ENCODE measurements at places on chromosomes 11 and 22. TPM values are rescaled to one million over a fixed set of nuclear protein-coding genes. Genes with fewer than 3 reads are reported as not detected.

The ISX gene
- not detected for polyA plus RNA-seq

The SPDYC gene
- polyA plus RNA-seq, result not detected

The SULT4A1 gene
- polyA plus RNA-seq, result 3.5 TPM

The OR2AT4 gene
- polyA plus RNA-seq, result 0.06 TPM

The PMM1 gene
- polyA plus RNA-seq, result 31.6 TPM

The ZNF280B gene
- 7.6 TPM for polyA plus RNA-seq

The TEX12 gene
- 0.23 TPM for polyA plus RNA-seq

The PRRG4 gene
- polyA plus RNA-seq, result 0.36 TPM

The LARGE2 gene
- polyA plus RNA-seq, result 0.44 TPM

The HPX gene
- 2.2 TPM for polyA plus RNA-seq

DNA sequence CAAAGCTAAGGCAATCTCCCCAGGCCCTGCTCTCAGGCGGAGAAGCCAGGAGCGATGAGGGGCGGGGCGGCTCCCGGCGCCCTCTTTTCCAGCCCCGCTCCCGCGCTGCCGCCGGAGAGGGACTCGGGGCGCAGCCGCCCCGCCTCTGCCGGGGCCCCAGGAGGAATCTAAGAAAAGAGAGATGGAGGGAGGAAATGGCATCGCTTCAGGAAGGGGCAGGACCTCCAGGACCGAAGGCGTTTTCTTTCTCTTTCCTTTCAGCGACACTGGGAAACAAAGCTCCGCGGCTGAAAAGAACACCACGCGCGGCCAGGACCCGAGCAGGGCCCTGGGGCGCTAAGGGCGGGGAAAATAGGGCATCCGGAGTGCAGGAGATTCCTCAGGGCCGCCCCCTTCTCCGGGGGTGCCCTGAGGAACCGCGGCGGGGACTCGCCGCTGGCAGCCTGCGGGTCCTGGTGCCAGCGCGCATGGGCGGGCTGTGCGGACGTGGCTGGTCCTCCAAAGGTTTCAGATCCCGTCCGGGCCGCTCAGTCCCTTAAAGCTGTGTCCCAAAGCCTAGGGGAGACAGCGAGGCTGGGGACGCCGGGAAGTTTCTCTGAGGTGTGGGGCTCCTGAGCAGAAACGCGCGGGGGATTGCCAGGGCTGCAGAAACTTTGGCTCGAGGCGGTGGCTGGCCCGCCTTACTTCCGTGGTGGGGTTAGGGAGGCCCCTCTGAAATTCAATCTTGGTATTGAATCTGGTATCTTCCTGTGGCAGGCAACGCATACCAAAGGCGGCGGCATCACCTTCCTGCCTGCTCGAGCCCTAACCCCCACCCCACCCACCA is 2.8 kb upstream of the BSX start:
- no peak for DNase-seq

DNA sequence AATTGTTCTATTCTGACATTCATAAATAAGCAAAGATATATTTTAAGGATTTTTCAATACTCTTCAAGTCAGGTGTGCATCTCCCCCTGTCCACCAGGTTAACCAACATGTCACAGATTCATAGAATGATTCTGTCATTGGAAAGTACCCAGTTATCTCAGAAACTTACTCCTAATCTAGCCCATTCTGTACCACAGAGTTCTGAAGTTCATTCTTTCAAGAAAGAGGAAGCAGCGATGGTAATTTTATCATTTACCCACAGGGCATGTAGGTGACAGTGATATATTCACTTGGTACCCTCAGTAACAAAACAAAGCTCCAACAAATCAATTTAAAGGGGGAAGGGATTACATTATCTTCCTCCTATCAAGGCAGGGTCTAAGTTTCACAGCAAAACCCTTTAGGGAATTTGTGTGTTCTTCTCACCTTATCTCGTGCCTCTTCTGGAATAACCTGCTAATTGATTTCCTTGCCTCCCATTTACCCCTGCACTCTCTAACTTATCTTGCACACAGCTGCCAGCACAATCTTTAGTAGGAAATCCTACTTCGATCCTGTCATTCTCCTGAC is 19.0 kb upstream of the MPPED2 start:
- DNase-seq, result no peak

GRCh38 chr22:36197514-36198146 is 4.0 kb downstream of the APOL4 start:
- peak; percentile 53 for DNase-seq

DNA sequence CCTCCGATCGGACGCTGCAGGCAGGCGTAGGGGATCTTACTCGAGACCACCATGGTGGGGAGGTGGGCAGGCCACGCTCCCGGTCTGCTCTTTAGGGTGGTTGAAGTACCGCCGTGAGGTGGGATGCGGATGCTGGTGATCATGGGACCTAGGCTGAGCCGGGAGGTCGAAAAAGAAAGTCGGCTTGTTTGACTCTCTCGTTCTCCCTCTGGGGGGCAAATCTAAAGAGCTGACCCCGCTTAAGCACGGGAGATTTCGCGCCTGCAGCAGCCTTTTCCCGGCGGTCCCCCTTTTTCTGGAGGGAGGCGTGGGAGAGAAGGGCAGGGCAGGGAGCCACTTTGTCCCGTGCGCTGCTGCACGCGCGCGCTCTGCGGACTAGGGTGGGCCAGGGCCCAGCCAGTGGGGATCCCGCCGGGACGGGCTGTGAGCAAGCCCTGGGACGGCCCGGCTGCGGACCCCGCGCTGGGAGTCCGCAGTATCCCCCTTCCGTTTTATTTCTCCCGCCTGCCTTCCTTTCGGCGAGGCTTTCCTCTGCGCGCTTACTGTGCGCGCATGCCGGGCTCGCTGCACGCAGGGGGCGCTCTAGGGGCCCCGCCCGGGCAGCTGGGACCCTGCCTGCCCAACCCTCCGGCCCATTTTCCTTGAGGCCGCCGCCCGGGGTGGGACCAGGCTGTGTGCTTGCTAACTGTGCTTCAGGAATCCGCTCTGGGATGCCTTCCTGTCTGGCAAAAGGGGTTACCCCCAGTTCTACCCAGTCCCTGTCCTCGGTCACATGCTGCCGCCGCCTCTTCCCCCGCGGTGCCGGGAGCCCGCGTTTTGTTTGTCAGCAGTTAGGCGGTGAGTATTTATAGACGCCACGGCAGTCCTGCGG is 81.0 kb downstream of the PRR5L start:
- DNase-seq, result peak; percentile 59

DNA sequence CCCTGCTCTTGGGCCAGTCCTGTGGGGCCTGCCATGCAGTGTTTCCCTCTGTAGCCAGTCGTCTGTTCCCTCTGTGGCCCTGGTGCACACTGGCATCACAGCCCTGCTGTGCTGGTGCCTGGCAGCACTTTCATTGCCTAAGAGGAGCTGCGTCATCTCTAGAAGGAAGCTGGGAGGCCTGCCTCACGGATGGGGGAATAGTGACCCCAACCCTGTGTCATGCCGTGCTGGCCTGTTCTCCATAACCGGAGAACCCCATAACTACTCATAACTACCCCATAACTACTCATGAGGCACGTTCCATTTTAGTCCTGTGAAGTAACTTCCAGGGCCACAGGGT is 14.0 kb downstream of the RAB36 start:
- DNase-seq, result no peak

GRCh38 chr11:73188301-73188700 is 29.8 kb upstream of the P2RY2 start:
- DNase-seq, result no peak

GRCh38 chr11:61895046-61895717 is 3.8 kb upstream of the FADS3 start:
- no peak for DNase-seq

- no peak for DNase-seq
Observed at GRCh38 chr11:66718320-66718971, 10.6 kb downstream of the SPTBN2 start.

GRCh38 chr11:77056814-77057402 is 9.9 kb upstream of the CAPN5 start:
- no peak for DNase-seq

GRCh38 chr11:65739022-65739421 is 18.4 kb upstream of the RNASEH2C start:
- DNase-seq, result no peak

- peak; percentile 64 for DNase-seq
Observed at GRCh38 chr11:30984442-30984816, 385.1 kb downstream of the DCDC1 start.

DNA sequence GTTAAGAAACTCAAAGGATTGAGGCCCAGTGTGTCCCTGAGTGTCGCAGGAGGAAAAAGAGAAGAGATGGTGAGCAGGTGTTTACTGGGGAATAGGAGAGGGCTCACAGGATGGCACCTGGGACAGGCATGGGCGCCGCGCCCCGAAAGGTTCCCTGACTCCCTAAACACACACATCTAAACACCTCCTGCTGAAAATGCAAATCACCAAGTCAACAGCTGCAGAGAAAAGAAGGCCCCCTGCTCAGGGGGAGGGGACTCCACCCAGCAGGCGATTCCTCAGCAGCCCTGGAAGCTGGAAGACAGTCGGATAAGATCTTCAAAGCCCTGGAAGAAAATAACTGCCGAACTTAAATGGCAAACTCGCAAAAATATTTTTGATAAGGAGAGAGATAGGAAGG is 377.2 kb downstream of the BRD1 start:
- DNase-seq, result no peak

DNA sequence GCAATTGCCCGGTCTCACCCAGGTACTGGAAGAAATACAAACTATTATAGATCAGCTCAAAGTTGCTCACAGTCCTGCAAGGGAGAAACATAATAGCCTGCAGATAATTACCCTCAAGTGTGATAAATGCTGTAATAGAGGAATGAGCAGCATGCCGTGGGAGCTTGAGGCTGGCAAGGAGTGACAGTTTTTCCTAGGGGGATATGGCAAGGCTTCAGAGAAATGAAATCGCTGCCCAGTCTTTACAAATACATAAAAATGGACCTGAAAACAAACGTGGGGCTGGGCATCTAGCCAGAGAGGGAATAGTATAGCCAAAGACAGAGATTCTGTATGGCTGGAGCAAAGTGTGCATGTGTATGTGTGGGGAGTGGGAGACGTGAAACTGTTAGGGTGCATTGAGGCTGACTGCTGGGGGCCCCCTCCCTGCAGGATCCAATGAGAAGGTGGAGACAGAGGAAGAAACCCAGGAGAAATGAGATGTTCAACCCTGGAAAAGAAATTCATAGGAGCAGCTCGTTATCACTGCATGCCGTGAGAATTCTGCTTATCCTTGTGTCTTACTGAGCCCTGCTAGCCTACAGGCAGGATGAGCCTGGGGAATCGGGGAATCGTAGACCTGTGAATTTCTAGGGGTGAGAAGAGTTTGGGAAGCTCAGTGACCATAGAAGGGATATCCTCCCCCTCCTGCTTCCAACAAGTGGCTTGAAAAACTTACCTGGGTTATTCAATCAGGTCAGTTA is 167.0 kb downstream of the LDLRAD3 start:
- no peak for DNase-seq

GRCh38 chr22:22431271-22432220 is 77.0 kb downstream of the ZNF280B start:
- peak; percentile 26 for DNase-seq

GRCh38 chr11:65170058-65170534 is at the start of gene SPDYC:
TSS of gene SPDYC (plus strand) at chr11:65170233. CDS start at chr11:65171358, 1,125 bp downstream.
- no peak for DNase-seq

DNA sequence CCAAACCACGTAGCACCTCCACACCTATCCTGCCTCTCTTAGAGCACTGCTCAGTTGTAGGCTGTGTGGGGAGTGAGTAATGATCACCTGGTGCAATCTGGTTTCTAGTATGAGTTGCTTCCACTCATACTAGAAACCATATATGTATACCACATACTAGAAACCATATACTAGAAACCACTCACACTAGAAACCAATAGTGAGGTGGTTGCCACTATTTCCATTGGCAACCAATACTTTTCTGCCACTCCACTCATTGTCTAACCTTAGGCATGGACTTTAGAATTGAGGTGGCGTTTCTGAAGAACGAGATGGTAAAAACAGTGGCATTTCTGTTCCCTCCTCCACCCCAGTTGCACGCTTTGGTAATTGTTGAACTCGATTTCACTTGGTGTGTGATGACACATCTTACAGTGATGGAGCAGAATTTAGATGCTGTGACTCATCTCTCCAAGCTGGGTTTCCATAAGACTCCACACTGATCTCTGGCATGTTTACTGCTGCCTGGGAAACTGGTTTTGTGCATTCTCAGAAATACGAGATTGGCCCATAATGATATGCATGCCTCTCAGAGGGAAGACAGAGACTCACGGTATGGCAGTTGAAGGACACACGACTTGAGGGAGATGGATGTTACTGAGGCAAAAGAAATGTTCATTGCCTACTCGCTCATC is 82.9 kb downstream of the KIRREL3 start:
- DNase-seq, result no peak

DNA sequence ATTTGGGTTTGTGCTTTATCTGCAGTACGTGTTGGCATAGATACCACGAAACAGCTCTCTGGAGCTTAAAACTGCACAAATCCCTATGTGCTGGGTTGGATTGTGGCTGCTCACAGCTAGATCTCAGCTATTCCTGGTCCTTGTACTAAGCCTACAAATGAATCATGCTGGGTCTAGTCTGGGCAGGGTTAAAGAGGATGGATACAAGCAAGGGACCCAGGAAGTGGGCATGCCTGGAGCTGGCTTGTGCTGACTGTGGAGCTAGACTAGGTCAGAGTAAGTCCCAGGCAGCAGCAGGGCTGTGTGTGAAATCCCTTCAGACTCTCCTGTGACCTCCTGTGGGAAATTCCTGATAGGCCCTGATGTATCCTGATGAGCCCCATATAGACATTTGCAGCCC is 3.9 kb upstream of the E2F8 start:
- DNase-seq, result no peak

DNA sequence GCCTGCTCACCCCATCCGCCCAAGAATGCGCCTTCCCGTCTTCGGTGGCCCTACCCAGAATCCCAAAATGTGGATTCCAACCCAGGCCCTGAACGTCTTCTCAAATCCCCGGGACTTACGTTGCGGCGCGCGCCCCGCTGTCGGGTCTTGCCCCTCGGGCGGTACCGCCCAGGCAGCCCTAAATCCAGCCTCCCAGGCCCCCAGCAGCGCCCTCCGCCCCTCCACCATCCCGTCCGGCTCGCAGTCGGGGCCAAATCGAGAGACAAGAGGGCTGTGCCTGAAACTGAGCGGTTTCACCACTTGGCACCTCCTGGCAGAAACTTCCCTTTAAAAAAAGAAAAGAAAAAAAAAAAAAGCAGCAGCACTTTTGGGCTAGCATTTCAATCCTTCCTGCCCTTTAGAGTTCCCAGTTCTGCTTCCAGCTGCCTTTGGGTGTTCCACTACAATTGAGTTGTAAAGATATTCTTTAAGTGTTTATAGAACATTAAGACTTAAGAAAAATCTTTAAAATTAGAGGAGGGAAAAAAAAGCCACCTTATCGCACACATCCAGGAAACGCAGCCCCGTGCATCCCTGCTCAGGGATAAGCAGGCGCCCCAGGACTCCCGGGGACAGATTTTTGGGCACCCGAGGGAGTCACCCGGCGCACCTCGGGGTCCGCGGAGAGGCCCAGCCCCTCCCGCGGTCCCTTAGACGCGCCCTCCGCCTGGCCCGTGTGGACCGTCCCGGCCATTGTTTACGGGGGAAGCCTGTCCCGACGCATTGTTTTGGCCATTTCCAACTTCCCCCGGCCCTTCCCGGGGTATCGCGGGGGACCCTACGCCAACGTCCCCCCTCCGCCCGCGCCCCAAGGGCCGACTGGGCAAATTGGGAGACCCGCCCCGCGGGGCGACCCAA is 57.6 kb downstream of the KCNJ4 start:
- DNase-seq, result no peak

DNA sequence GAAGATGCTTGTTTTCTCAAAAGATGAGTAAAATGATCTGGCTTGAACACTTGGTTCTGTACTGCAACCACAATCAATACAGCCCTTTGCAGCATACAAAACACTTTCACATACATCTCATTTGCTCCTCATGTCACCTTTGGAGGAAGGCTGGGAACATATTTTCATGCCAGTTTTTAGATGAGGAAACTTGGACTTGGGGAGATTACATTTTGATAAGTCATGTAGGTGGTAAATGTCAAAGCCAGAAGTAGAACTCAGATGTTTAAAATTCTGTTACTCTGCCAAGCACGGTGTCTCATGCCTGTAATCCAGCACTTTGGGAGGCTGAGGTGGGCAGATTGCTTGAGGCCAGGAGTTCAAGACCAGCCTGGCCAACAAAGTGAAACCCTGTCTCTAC is 121.8 kb downstream of the MICAL2 start:
- DNase-seq, result no peak
